Upper lobe of right lung (tissue), 1 donor: ENCODE measurements at places on chromosomes 1 and 21. TPM values are rescaled to one million over a fixed set of nuclear protein-coding genes. Genes with fewer than 3 reads are reported as not detected.

ATP1A2 gene
- 5.6 TPM for total RNA-seq

- no peak for DNase-seq
These were observed 1.8 kb downstream of the FNDC5 start for GRCh38 chr1:32868806-32869455.

DNA sequence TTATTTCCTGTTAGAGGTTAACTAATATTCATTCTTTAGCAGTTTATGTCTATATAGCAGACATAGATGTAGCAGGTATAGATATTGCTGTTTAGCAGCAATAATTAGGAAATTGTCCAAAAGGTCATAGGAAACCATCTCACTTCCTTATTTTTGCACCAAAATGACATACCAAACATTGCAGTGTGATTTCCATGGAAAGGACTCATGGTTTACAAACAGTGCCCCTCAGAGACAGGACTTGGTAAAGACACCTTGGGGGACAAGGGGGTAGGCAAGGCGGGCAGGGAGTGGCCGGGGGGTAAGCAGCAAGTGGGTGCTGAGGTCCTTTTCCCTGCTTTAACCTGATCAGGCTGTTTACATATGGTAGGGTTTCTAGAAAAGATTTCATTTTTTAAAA, 30.5 kb downstream of the BATF3 start:
- no peak for DNase-seq

DNA sequence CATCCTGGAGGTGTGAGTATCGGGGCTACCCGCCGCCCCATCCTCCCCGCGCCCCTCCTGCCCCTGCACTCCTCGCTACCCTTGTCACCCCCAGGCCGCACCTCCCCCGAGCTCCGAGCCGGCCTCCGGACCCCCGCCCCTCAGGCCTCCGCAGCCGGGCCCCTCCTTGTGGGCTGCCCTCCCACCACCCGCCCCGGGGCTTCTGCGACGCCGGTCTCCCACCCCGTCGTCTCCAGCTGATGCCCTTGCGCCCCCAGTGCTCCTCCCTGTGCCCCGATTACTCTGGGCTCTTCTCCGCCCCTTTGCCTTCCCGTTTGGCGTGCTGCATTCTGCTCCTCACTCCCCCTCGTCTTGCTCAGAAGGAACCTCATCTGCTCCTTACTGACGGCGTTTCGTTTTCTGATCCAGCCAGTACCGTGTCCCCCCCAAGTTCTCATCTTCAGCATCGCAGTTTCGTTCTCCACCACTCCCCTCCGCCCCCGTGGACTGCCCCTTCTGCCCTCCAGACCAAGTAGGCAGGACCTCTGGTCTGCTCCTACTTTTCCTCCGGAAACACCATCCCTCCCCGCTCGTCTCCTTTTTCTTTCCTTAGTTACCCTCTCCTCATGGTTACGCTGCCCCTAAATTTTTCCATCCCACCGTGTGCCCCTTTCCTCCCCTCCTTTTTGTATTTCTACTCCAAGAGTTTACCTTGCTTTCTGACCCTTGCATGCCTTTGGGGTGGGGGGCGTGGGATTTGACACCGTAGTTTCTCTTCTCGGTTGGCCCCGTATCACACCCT, 841 bp downstream of the SNX27 start:
- peak; percentile 71 for DNase-seq

- DNase-seq: no peak
These were observed 7.7 kb upstream of the AGTRAP start for GRCh38 chr1:11728126-11728806.

GRCh38 chr1:13820055-13820454, 120.1 kb downstream of the PRDM2 start:
- DNase-seq: no peak
